ENCODE measurements at places on chromosomes 11 and 22.

DNA sequence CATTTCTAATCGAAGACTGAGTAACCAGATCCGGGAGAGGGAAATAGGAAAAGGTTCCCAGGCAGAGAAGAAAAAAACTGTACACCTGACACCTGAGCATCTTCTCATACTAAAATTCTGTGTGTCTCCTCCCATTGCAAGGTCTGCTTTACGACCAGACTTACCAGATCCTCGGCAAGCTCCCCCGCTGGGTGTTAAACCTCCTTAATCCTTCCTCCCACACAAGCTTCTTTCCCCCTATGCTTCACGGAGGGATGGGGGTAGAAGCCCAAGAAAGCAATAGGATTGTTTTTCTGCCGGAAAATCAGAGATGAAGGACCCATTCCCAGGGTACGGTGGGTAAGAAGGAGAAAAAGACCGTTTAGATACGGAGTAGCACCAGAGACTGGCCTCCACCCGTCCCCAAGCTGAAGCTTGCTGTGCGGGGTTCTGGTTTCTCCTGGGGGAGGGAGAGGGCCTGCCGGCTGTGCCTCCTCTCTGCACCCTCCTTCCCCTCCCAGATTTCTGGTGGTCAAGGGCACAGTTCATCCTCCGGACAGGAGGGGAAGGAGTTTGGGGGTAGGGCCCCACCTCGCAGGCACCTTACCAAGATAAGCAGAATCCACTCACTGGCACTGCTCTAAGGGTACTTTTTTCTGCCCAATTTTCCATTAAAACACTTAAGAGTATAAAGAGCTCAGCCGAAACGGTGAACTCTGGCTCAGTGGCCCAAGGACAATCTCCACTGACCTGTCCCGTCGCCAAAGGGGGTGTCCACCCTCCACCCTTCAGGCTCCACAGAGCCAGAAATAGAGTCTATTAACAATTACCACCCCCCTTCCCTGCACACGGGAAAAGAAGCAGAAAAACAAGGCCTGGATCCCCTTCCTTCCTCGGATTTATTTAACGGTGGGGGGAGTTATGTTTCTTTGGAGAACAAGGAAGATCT, 1.2 kb downstream of the TOB2 start:
- DNase-seq: peak; percentile 26

GRCh38 chr11:118921121-118921928, 4.4 kb downstream of the BCL9L start:
- peak; percentile 31 for DNase-seq

GRCh38 chr11:70063555-70063954, 14.6 kb upstream of the ANO1 start:
- DNase-seq: no peak

DNA sequence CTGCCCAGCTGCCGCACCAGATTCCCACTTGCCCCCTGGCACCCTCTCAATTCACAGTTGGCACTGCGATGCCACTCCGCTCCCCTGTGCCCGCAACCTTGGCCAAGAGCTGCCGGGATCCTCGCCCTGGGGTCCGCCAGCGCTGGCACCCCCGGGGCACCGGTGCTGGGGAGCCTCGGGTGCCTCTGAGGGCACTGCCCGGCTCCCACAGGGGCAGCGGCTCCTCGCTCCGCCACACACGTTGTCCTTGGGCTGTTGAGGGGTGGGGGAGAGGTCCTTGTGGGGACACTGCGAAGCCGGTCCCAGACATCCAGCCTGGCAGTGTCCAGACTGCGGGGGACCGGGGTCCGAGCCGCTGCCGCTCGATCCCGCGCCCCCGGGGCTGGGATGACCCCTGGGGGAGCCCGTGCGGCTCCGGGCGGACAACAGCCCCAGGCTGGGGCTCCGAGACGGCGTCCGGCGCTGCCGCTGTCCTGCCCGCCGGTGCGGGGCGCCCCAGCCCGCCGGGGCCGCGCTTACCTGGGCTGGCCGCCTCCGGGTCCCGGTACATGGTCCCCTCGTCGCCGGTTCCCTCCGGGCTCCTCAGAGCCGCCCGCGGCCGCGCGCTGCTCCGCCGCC, 496 bp downstream of the SYT7 start:
- DNase-seq: peak; percentile 10

GRCh38 chr22:30607300-30607930, 441 bp downstream of the TCN2 start:
- no peak for DNase-seq

DNA sequence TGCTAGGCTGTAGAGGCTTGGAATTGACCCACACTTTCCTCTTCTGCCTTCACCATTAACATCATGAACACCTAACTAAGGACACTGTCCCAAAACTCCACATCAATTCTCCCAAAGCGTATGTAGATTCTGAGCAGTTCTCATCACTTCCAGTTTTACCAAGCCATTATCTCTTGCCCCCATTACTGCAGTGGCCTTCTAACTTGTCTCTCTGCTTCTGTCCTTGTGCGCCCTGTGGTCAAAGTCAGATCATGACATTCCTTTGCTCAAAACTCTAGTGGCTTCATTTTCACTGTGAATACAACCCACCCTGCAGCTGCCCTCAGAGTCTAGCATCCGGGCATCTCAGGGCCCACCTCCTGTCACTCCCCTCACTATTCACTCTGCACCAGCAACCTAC, 13.1 kb upstream of the TOP3B start:
- no peak for DNase-seq

- no peak for DNase-seq
Measured at GRCh38 chr11:83006877-83007330, 64.8 kb downstream of the RAB30 start.

DNA sequence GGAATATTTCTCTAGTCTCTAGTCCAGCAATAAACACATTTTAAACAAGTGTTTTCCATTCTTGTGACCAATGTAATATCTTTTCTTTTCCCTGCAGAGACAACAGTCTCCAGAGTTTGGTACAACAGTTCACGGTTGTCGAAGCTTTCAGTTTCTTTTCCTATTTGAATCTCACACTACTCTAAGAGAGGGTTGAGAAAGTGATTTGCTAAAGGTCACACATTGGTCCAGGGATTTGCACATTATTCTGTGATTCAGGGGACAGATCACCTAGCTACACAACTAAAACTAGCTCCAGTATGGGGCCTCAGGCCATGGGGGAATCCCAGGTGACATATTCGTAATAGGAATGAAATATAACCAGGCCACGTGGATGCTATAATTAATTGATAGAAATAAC, 132.5 kb downstream of the HIPK3 start:
- DNase-seq: no peak

GRCh38 chr11:64059339-64060140, 23.8 kb downstream of the FLRT1 start:
- no peak for DNase-seq

DNA sequence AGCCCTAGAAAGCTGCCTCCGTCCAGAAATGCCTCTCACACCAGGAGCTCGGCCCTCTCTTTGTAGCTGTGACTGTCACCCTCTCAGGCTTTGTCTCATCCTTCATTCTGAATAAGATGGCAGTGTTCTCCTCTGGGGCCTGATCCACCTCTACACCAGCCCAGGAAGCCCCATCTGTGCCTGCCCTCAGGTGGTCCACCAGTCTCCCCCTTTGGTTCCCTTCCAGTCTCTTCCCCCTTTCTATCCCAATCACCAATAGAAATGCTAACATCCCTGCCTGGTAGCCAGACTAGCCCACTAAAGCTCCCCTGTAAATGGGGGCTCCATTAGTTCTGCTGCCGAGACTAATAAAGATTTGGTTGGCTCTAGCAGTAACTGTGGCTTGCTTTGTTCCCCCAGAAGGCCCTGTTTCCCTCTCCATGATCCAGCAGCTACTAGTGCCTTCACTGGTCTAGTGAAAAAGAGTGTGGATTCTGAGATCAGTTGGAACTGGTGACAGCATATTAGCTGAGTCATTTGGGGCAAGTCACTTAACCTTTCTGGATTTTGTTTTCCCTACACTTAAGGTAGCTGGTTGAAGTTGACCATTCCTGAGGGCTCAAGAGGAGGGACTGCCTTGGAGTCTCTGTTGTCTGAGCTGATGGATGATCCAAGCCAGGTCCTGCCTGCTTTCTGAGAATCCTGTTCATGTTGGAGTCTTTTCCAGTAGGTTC, 16.2 kb downstream of the PLEKHB1 start:
- DNase-seq: no peak
